ENCODE measurements at places on chromosomes 4 and X.

GRCh38 chr4:37568489-37568888 lies 117.7 kb downstream of the RELL1 start:
- no peak for DNase-seq

DNA sequence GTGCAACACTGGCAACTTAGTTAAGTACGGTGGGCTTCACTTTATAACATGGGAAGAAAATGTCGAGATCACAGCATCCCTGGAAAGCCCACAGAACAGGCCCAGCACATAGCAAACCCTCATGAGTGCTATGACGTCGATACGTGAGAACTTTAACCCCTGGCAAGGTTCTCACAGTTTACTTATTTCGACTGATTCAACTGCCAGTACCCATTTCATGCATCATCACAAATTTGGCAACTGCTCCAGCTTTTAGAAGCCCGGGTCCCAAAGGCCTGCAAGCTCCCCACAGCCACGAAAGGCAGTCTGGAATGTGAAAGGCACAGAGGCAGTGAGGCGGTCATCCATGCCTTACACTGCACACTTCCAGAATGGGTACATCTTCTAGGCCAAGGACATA lies 41.2 kb downstream of the RELL1 start:
- no peak for DNase-seq

- DNase-seq, result no peak
These were observed 17.8 kb downstream of the MFAP3L start for GRCh38 chr4:170008371-170008770.

DNA sequence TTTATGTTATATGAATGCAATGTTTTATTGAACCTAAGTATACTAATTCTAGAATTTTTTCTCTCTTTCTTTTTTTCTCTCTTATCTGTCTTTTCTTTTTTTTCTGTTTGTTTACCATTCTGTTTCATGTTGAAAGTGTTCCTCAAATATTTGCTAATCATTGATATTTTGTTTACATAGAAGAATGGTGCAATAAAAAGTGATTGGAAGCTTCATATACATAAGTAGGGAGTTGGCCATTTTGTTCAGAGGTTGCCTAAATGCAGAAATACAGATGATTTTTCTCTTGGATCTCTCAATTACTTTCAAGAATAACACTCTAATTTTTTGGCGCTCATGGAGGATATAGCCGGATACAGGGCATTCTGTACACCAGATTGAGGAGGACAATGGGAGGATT lies 5.7 kb upstream of the SERTM2 start:
- DNase-seq, result no peak

GRCh38 chr4:170089668-170090351 lies at the start of gene AADAT:
TSS of gene AADAT (minus strand) at chr4:170089956. CDS start at chr4:170089690, 266 bp downstream.
- no peak for DNase-seq

- no peak for DNase-seq
These were observed 148.5 kb upstream of the PJA1 start for GRCh38 chrX:69313617-69314290.

GRCh38 chr4:116688536-116688935 lies 396.8 kb downstream of the TRAM1L1 start:
- no peak for DNase-seq

DNA sequence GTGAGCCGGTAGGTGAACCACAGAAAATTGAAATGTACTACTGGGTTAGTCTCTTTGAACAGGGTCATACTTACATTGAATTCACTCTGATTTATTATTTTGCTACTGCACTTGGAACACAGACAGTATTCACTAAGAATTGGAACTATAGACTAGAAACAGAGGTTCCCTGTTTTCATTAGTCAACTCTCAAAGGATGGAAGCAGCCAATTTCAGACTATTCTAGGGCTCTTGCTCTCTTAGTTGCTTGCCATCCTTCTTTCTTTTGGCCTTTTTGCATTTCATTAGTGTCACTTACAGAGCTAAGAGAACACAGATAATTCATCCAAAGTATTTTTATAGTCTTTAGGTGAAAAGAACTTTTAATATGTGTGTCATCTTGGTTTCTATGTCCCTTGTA lies 52.6 kb downstream of the SHROOM3 start:
- no peak for DNase-seq

DNA sequence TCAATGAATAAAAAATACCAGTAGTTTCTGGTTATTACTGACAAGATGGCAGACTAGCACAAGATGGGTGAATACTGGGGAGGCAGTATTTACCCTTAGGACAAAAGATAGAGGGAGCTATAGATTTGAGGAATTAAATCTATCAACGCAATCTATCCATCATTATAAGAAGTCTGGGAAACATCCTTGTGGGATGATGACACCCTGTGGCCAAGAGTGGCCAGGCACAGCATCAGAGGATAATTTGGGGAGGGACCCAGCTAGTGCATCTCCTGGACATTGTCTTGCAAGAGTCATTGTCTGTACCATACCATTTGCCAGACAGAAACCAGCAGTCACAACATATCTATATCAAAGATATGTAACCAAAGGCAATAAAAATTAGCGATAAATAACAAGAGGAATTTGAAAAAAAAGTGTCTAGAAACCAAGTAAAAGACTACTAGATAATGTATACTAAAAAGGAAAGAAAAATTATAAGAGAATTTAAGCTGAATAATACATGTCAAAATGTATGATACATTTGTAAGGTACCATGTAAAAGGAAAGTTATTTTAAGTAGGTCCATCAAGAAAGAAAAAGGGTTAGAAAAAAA lies 22.9 kb downstream of the KCTD8 start:
- DNase-seq, result no peak

- DNase-seq, result no peak
These were observed 26.0 kb upstream of the SLC25A5 start for GRCh38 chrX:119442286-119442685.

- DNase-seq, result no peak
These were observed 8.9 kb downstream of the ADD1 start for GRCh38 chr4:2852481-2852921.

DNA sequence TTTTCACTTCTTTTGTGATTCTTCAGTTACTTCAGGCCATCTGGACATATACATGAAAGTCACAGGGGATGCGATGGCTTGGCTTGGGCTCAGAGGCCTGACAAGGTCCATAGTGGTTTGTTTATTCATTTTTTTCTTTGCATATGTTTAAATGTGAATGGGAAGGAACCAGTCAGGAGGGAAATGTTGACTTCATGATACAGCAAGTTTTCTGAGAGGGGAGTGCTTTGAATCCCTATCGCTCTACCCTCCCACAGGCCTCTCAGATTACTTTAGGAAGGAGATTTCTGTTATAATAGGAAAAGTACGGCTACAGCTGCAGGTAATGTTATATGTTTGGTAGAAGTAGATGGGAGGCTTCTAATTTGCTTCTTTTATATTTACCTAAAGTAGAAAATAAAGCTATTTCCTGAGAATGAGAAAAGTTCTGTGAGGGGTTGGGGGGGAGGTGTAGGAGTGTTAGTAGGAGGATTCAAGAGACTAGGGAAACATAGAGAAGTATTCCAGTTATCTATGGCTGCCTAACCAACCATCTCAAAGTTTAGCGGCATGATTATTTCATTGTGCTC lies 322.9 kb downstream of the RAPGEF2 start:
- no peak for DNase-seq

- DNase-seq, result no peak
These were observed 119.3 kb downstream of the AFF1 start for GRCh38 chr4:87053802-87054767.

DNA sequence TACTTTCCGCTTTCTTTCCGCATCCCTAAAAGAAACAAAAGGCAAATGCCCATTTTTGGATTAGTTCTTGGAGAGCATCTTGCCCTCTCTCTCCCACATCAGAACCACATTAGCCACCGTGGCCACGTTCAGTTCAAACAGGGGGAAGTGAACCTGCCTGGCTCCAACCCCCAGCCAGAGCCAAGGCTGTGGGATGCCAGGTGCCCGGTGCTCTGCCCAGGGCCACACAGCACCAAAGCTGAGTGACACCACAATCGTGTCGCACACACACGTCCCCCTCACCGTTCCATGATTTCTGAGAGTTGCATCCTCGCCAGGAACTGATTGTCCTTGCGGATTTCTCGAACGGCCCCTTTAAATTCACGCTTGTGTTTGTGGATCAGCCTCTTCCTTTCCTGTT lies 24.3 kb downstream of the NOP14 start:
- no peak for DNase-seq

DNA sequence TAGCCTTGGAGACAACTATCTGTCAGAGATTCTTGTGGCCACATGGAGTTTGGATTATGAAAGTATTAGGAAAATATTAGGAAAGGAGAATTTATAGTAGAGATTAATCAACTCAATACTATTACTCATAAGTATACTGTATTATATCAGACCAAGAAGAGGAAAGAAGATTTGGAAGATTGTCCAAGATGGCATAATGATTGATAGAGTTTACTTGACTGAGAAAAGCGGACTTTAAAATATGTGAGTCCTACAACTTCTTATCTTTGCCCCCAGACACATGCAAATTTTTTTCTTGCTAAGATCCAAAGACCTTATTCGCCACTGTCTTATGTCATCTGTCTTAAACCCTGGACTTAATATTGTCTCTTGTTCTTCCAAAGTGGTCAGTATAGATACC lies 54.8 kb upstream of the SHISA3 start:
- DNase-seq, result no peak

DNA sequence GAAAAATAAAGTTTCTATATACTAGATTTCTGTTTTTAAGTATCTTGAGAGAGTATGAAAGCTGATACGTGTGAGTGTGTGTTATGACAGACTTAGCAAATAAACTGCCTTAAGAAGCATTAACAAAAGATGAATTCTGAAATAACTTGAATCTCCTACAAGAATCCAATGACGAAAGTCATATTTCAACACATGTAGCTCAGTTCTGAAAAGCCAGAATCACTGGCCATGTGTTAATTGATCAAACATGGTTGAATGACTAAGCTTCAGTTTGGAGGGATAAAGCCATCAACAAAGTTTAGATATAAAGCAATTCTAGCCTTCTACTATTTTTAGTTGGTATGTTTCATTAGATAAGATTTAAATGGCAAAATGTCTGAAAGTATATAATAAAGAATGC lies 88.5 kb upstream of the ETNPPL start:
- DNase-seq, result no peak

- no peak for DNase-seq
These were observed 468 bp upstream of the MAGEA4 start for GRCh38 chrX:151912221-151912620.

- DNase-seq, result no peak
These were observed 235.1 kb downstream of the LDB2 start for GRCh38 chr4:16663307-16663706.
